ENCODE measurements at places on chromosomes 3 and 15.

GRCh38 chr3:49636883-49637609 lies 37.1 kb upstream of the APEH start:
- no peak for DNase-seq

- DNase-seq = no peak
Observed at GRCh38 chr3:10992943-10993728, 588 bp downstream of the SLC6A1 start.

DNA sequence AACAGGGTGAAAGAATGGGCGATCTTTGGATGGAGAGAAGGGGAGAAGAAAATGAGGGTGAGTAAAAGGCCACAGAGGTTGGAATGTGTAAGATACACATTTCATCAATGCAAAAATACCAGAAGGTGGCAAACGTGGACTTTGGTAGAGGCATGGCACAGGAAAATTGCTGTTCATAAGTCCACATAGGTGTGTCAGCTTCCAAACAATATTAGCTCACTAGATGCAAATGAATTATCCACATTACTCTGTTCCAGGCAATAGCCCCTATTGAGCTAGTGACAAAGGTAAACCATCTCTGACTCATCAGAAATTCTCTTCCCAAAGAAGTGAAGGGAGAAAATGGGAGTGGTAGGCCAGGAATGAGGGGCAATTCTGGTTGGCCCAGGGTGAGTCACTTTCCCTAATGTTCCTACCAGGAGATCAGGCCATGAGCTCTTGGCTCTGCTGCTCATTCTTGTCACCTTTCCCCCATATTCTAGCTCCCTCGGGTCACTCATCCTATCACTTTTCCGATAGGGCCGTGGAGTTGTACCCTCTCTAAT lies 19.9 kb downstream of the ACKR2 start:
- DNase-seq = no peak

GRCh38 chr3:15333956-15334263 lies 1.5 kb upstream of the SH3BP5 start:
- DNase-seq = no peak

- DNase-seq = no peak
Observed at GRCh38 chr15:101145362-101145761, 106.5 kb downstream of the CHSY1 start.

- DNase-seq = no peak
Observed at GRCh38 chr15:77975332-77976094, 102.0 kb downstream of the TBC1D2B start.

- no peak for DNase-seq
Observed at GRCh38 chr3:189862385-189862998, 231.3 kb downstream of the TP63 start.

DNA sequence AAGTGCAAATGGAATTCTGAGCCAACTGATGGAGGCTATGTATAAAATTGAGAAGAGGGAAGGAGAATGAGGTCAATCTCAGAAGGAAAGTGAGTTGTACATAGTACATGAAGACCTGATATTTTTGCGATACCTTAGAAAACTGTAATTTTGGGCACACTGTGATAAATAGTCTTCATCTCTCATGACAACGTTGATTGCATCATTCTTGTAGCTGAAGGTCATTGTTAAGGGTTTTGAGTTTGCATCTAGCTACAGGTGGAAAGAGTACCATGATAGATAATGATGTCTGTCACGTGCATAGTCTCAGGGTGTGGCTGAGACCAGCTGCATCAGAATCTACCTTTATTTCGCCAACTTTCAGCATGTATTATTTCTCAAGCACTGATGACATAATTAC lies 435.4 kb upstream of the MDFIC2 start:
- no peak for DNase-seq

DNA sequence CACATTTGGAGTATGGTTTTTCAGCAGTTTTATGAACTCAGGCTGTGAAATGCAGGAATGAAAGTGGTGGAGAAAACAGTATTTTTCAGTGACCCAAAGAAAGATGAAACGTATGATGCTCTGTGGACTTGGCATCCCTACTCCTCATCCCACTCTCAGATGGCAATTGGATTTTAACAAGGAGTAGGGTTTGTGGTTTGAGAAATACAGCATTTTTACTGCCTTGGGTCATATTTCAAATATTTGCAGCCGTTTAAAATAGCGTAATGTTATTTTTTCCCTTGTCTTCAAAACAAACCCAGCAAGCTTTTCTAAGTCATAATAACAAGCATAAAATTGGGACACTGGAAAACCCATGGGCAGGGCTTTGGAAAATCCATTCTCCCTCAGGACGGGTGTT lies 117.2 kb upstream of the LRIG1 start:
- DNase-seq = no peak

DNA sequence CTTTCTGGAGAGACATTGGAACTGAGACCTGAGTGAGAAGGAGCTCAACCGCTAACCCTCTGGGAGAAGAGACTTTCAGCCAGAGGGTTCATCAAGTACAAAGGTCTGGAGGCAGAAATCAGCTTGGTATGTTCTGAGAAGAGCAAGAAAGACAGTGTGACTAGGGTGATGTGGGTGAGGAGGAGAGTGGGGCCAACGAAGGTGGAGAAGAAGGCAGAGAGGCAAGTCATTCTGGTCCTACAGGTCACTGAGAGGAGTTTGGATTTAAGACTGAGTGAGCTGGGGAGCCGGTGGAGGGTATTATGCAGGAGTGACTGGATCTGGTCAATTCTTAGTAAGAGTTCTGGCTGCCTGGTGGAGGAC lies 12.2 kb downstream of the XIRP1 start:
- no peak for DNase-seq

DNA sequence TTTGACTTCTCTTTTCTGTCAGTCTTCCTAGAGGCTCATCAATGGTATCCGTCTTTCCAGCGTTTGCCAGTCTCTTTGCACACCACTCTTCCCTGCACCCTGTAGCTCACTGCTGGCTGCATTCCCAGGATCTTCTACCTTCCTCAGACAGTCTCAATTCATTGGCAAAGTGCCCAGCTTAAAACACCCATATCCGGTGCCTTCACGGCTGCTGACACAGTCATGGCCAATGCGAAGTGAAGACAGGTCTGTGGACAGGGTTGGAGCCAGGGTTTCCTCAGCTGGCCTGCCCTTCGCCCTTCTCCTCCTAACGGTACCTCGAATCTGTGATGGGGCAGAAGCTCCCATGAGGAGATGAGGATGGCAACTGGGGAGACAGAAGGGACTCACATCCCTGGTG lies 36.1 kb downstream of the PTH1R start:
- DNase-seq = no peak

DNA sequence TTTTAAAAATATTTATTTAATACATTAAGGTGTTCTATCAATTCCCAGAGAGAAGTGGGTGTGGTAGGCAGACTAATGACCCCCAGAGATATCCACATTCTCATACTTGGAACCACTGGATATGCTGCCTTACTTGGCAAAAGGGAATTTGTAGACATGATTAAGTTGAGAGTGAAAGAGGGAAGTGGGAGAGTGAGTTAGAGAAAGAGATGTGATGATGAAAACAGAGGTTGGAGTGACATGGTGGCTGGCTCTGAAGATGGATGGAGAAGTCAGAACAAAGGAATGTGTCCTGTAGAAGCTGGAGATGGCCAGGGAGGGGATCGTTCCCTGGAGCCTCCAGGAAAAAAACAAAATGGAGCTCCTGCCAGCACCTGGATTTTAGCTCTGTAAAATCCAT lies 32.0 kb downstream of the TNFAIP8L3 start:
- no peak for DNase-seq
